ENCODE measurements at places on chromosomes 7 and 10.
A peak's percentile ranks its signal among the peaks of the same experiment; 100 is the strongest.

DNA sequence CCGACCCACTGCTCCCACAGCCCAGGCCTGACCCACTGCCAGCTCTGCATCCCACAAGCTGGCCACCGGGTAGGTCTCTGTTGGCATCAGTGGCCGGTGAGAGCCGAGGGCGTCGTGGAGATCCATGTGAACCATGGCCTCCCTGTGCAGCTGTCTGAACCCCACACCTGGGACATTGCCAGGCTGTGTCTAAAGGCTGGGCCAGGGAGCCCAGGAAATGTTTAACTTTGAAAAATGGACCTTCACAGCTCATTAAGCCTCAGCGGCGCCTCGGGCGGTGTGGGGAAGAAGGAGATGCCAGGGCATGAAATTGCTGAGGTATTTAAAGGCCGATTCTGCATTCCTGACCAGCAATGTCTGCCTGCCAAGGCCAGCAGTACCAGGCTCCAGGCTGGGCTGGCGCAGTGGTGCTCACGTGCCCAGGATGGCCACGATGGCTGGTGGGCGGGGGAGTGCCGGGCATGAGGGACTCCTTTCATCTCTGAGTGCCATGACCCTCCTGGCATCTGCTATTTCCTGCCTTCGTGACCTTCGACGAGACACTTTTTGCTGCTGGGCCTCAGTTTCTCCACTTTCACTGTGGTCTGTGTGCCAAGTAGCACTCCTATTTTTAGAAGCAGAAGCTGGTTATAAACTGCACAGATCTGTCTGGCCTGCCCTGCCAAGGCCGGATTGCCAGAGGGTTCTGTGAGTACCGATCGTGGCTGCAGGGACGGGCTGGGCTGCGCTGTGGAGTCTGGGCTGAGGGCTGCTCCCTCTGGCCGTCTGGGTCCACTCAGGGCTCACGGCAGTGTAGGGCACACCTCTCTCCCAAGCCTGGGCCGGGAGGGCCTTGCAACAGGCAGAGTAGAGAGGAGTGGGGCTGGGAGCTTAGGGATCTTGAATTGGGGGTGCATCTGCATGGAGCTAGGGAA lies 21.8 kb downstream of the ELFN1 start:
- DNase-seq, result no peak

- DNase-seq, result no peak
Measured at GRCh38 chr7:77482015-77482414, 55.1 kb upstream of the PTPN12 start.

- no peak for DNase-seq
Measured at GRCh38 chr10:127157506-127158200, 38.7 kb downstream of the INSYN2A start.

GRCh38 chr7:134710854-134711624 lies 64.4 kb downstream of the BPGM start:
- DNase-seq, result peak; percentile 13

- no peak for DNase-seq
Measured at GRCh38 chr10:58585435-58585834, 72.8 kb downstream of the BICC1 start.

GRCh38 chr10:7417103-7417623 lies 6.3 kb upstream of the SFMBT2 start:
- DNase-seq, result no peak

- DNase-seq, result no peak
Measured at GRCh38 chr7:106367664-106368063, 82.9 kb upstream of the NAMPT start.

- no peak for DNase-seq
Measured at GRCh38 chr10:72016608-72017300, 52.6 kb downstream of the CHST3 start.

- no peak for DNase-seq
Measured at GRCh38 chr7:45506059-45506458, 68.1 kb upstream of the ADCY1 start.

GRCh38 chr10:51224671-51225161 lies 150.4 kb downstream of the PRKG1 start:
- DNase-seq, result no peak

DNA sequence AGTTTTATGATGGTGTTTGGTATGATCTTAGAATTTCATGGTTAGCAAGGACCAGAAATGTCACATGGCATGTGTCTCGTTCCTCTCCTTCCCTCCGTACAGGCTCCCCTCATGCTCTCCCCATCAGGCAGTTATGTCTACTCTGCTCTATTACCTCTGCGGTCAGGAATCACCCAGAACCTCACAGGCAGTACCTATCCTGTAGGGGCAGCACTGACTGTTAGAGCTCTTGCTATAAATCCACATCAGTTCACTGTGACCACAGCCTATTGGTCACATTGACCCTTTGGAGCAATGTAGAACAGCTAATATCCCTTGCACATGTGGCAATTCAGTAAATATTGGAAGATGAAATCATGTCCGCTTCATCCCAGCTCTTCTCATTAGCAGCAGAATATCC lies 151.8 kb downstream of the WNT2 start:
- no peak for DNase-seq

GRCh38 chr7:1931951-1932270 lies 261.8 kb downstream of the ELFN1 start:
- DNase-seq, result no peak

DNA sequence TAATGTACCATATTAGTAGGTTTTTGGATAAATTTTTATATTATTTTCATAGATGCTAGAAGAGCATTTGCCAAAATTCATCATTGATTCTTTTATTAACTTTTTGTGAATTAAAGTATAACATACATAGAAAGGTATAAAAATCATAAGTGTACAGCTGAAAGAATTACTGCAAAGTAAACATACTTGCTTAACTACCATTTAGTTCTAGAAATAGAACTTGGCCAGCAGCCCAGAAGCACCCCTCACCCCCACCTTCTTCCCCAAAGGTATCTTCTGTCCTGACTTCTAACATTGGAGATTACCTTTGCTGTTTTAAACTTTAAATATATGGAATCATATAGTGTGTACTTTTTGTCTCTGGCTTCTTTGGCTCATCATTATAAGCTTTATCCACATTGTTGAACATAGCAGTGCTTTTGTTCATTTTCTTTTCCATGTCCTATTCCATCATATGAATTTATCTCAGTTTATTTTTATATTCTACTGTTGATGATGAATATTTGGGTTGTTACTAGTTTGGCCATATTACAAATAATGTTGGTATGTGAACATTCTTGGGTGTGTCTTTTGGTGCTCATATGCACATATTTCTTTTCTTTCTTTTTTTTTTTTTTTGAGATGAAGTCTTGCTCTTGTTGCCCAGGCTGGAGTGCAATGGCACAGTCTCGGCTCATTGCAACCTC lies 142.8 kb downstream of the ADK start:
- no peak for DNase-seq

- peak; percentile 0 for DNase-seq
Measured at GRCh38 chr10:58291538-58292174, 22.7 kb downstream of the CISD1 start.

DNA sequence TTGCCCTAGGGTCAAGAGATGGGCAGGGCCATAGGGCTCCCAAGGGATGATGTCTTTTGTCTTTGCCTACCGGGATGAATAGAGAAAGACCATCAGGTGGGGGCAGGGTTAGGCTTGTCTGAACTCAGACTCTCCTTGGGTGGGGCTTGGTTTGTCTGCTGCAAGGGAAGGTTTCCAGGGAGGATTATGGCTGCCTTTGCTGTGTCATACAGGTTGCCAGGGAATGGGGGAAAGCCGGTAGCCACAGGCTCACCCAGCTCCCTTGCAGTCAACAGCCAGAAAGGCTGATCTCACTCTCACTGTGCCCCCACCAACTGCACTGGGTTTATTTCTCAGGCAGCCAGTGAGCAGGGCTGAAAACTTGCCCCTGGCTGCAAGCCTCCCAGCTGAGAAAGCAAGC lies 253.2 kb downstream of the POLR1F start:
- DNase-seq, result no peak

DNA sequence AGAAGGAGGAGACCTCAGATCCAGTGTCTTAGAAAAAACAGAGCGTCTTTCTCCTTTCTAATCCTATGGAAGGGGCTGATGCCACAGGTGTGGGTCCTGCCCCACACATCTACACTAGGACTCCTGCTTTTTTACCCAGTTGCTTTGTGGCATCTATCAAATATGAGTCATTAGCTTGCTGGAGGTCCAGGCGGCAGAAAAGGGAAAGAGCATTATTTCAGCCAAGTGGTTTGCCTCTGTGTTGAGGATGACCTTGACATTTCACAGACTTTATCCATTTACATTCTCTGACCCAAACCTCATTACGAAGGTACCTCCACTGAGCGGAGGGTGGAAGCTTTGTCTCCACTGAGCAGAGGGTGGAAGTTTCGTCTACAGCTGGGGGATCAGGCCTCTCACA lies 308.4 kb upstream of the KLF6 start:
- no peak for DNase-seq

- DNase-seq, result no peak
Measured at GRCh38 chr7:112199672-112200071, 6.5 kb downstream of the DOCK4 start.

DNA sequence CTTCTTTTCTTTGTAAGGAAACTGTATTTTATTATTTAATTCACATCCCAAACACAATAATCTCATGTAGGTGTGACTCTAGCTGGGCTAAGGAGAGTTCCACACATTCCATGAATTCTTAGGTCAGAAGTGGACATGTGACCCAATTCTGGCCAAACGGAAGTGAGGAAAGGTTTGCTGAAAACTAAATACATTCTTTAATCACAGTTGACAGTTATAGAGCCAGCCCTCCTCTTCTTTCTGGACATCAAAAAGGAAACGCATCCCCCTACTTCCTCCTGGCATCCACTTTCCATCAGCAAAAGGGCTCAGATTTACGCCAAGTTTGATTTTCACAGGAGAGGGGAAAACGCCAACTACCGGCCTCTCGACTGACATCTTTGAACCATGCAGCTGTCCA lies 774.4 kb upstream of the POM121L12 start:
- DNase-seq, result no peak

DNA sequence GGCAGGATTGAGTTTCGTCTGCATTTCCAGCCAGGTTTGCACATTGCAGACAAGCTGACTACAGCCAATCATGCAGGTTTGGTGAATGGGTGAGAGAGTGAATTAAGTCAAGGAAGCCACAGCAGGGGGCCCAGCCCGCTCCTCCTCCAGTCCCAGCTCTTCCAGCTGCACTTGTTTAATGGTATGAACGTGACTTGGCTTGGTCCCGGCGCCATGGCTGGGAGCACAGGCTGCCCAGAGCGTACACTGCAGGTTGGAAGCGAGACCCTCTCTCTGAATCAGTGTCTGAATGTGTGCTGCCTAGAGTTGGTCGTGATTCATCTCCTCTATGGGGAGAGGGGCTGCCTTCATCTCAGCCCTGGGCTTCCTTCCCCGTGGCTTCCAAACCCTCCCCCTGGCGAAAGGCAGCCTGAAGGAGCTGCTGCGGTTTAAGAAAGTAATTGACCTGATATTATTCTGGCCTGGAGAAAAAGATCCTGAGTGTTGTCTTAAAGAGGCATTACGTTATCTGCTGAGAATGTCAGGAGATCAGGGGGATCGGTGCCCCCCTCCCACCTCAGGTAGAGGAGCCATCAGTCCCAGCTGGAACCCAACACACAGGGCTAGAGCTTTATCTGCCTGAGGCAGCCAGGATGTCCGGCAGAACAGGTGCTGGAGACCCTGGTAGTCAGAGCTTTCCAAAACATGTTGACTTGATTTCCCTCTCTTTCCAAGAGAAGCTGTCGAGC lies 132.1 kb downstream of the COL26A1 start:
- no peak for DNase-seq

- no peak for DNase-seq
Measured at GRCh38 chr10:98617906-98618520, 171.3 kb upstream of the HPS1 start.

GRCh38 chr10:122251459-122252255 lies 19.4 kb upstream of the BTBD16 start:
- DNase-seq, result no peak

DNA sequence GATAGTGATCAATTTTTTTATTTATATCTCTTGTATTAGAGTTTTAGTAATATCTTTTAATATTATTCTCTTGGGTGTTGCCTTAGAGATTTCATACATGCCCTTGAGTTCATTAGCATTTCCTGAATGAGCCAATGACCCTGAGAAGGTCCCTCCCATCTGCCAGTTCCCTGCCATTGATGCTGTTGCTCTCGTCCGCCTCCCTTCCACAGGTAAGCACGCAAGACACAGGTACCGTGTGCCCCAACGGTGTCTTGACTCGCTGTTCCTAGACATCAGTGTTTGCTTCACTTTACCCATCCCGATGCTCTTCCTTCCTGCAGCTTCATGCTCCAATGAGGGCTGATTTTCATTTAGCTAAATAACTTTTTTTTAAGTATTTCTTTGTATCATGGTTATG lies 19.7 kb upstream of the PWWP2B start:
- no peak for DNase-seq

GRCh38 chr10:101133489-101134298 lies 2.6 kb downstream of the TLX1 start:
- DNase-seq, result no peak

DNA sequence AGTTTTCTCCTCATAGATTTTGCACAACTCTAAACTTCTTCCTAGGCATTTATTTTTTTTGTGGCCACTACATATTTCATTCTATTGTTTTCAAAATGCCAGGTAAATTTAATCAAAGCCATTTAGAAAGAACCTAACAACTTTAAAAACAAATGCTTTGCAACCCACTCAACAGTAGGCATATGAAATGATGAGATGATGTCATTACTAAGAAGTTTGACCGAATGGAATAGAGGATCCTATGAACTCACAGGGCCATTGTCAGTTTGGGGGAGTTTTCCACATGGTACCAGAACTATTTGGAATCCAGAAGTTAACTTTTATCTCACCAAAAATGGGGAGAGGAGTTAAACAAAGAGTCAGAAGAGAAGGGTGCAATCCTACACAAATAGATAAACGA lies 100.7 kb upstream of the INHBA start:
- no peak for DNase-seq

DNA sequence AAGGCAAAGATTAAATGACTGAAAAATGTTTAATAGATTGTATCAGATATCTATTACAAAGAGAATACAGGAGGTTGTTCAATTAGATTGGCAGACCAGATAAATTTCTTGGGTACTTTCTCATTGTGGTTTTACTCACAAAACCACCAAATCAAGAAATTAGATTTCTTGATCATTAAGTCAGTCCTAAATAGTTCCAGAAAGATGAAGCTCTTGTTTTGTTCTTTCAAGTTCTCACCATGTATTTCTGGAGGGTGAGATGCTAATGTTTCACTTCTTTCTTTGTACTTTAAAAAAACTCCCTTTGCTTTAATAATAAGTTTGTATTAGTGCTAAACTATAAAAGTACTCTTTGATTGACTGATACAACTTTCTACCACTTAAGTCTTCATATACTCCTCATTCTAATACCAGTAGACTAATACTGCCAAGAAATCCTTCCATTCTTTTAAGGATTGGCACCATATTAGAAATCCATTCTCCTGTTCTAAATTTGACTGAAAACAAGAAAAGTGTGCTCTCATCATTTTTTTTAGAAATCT lies 69.4 kb downstream of the RNF133 start:
- no peak for DNase-seq

Measured in effector CD8-positive, alpha-beta T cell (primary cell).